ENCODE measurements at places on chromosomes 4 and X.

DNA sequence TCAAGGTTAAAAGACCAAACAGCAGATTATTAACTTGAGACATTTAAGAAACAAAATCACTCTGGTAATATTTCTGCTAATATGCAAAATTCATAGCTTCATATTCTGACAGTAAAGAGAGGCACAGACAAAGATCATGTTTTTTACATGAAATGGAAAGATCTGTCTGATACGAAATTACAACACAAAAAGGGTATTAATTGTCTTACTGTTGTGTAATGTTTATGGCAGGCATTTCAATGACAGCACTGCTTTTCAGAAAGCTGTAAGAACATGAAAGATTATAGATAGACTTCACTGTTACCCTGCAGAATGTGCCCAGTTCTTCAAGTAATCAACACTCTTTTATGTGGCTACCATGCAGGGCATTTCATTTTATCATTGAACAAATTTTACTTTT is 15.4 kb downstream of the DCHS2 start:
- DNase-seq = no peak

DNA sequence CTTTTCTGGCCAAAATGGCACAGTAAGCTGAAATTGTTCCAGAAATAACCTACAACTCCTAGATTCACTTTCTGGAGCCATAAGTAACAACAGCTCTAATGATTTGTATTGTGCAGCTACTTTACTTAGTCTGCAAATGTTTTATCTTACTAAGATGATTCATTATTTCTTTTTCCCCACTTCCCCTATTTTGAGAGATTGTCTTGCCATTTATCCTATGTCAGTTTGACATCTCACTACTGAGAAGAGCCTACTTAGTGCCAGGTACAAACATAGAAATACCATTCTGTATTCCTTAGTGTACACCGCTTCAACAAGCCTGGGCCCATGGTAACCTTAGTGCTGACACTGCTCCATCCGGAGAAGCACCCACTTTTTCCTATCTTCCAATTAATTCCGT is 13.8 kb upstream of the STK26 start:
- DNase-seq = no peak

DNA sequence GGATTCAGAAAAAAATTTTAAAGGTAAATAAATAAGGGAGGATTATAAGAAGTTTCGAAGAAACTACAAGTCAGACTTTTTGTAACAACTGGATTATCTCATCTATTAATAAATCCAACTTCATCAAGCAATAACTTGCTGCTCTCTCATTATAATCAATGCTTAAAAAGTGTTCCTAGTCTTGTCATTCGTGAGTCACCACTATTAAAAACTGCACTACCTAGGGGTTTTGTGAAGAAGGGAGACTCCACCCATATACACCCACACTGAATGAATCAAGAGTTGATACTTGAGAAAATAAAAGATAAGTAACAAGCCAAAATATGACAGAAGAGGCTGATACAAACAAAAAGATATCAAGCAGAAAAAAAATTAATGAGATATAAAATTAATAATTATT is 360.5 kb downstream of the ZNF674 start:
- no peak for DNase-seq

GRCh38 chr4:24328310-24328709 is 256.0 kb downstream of the DHX15 start:
- no peak for DNase-seq

GRCh38 chr4:143585548-143585947 is 72.0 kb downstream of the SMARCA5 start:
- DNase-seq = no peak

DNA sequence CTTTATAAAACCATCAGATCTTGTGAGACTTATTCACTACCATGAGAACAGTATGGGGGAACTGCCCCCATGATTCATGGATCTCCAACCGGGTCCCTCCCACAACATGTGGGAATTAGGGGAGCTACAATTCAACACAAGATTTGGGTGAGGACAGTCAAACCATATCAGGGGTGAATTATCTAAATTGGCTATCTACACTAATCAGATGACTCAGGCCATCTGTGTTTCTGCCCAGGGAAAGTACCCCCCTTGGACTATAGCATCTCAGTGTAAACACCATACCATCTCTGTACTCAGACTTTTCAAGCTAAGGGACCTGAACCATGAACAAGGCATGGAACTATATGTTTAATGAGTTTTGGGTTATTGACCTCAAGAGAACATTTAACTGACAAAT is 76.8 kb downstream of the LNX1 start:
- DNase-seq = no peak

DNA sequence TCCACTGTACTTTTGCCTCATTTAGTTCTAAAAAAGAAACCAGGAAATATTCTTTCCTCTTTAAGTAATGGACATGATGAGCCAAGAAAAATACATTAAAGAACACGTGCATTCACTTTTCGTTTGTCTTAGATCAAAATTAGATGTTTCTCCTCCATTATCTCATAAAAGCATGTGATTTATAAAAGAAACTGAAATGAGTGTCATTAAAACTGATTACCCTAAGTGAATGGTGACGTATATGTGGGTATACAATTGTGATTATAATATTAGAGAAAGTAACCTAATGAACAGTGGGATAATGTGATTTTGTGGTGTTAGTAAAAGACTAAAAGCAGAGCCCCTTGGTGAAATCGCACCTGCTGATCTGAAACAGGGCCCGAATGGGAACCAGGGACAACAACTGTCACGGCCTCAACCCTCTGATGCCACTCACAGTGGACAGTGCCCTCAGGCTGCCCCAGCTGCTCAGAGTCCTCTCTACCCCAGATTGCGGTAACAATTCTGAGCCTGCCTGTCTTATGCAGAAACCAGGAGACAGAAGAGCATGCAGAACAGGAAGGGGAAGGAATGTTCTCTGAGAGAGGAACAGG is 25.7 kb upstream of the HS6ST2 start:
- DNase-seq = no peak

DNA sequence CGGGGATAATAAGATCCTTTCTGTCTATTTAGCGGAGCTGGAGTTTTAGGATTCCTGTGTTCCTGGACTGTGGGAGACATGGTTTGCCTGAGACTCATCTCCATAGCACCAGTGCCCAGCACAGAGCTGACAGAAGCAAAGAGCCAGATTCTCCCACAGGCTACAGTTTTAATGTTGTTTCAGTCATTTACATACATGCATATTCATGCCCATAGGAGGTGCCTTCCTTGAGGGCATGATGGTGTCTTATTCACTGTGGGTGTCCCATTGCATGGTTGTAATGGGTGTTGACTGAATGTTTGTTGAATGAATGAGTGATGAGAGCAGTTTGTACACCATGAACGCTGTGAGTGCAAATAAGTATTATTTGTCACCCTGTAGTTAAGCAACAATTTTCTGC is 260.6 kb downstream of the EVC2 start:
- no peak for DNase-seq

GRCh38 chrX:109856974-109857373 is 123.9 kb upstream of the ACSL4 start:
- DNase-seq = no peak

- DNase-seq = no peak
Observed at GRCh38 chr4:52192721-52193135, 141.6 kb downstream of the SPATA18 start.

GRCh38 chrX:16705370-16705769 is 7.1 kb downstream of the CTPS2 start:
- no peak for DNase-seq

GRCh38 chr4:105520819-105521790 is 31.3 kb upstream of the ARHGEF38 start:
- peak; percentile 26 for DNase-seq

DNA sequence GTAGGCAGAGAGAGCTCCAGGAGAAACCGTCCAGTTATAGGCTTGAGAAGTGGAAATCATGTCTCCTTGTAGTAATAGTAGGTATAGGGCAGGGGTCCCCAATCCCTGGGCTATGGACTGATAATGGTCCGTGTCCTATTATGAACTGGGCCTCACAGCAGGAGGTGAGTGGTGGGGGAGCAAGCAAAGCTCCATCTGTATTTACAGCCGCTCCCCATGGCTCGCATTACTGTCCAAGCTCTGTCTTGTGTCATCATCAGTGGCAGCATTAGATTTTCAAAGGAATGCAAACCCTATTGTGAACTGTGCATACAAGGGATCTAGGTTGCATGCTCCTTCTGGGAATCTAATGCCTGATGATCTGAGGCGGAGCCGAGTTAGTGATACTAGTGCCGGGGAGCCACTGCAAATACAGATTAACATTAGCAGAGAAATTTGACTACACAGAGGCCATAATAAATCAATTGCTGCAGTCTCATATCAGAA is 67.6 kb downstream of the MRPL1 start:
- DNase-seq = no peak

DNA sequence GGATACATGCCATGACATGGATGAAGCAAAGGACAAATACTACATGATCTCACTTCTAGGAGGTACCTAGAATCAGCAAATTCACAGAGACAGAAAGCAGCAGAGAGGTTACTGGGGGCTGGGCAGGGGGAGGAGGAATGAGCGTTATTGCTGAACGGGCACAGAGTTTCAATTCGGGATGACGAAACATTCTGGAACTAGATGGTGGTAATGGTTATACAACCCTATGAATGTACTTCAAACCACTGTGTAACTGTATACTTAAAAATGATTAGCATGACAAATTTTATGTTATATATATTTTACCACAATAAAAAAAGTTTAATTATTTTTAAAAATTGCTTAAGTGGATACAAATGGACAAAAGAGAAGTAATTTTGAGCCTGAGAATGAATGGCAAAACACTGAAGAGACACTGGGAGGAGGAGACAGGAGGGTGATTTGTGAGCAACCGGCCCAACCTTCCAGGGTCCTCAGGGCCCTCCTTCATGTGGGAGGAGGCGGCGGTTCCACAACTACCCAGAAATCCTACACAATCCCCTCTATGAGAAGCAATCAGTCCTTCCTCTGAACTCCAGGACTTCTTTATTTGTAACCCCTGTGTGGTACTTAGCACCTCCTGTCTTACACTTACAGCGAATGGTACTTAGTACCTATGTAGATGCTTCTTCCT is 14.1 kb downstream of the ACSL1 start:
- DNase-seq = no peak

DNA sequence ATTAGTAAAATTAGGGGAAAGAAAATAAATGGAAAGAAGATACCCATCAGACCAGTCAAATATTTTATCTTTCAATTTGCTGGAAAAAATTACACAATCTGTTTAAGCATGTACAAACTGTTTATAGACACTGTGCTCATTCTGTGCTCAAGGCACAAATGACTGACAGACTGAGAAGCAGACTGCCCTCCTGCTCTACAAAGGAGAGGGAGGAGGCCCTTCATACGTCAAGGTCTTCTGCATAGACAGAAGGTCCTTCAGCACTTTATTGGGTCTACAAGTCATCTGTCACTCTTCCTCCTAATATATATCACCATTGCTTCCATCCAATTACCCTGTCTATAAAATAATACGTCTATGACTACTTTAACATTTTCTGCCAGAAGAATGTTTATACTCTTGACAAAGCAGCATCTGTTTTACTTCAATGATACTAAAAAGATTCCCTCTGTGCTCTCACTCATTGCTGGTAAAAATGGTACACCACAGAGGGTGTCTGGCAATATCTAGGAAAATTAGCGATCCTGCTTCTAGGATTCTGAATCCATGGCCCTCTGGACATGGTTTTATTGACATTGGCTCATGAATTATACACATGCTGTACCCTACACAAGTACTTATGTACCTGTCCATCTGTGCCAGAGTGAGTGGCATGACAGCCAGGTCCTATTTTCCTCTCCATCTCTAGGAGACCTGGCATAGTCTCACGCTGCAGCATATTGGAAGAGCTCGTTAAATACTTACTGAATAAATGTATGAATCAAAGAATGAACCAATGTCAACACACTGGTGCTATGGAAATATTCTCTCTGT is 11.3 kb downstream of the SLC10A6 start:
- DNase-seq = no peak

DNA sequence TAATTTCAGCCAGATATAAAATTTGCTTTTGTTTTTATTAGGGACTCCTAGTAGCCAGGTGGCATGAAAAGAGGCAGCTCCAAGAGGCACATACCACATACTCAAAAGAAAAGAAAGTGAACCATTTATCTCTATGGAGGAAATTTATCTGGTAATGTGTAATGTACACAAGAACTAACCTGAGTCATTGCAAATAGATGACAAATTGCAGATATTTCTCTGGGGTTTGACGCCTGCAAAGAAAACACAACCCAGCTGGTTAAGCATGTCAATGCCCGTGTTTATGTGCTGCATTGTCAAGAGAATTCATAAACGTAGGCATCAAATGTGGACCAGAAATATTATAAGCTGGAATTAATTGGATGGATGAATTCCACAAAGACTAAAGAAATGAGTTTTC is 46.9 kb upstream of the PHKA2 start:
- no peak for DNase-seq

DNA sequence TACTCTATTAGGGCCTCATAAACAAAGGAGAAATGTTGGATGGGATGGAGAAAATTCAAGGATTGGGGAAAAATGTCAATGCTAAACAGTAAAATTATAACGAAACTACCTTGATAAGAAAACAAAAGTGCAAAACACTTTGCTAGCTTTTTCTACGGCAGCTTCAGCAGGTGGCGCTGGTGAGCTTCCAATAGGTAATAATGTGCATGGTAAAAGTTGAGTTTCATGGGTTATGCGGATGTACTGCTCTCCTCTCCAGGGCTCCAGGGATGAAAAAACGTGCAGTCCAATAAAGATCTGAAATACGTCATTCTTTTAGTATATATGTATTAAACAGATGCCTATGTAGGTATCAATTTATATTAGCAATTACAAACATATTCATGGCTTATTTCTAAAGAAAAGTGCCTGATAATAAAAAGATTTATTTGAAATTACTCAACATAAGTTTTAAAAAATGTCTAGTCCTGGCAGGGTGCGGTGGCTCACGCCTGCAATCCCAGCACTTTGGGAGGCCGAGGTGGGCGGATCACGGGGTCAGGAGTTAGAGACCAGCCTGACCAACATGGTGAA is 239.6 kb downstream of the GRXCR1 start:
- peak; percentile 1 for DNase-seq

DNA sequence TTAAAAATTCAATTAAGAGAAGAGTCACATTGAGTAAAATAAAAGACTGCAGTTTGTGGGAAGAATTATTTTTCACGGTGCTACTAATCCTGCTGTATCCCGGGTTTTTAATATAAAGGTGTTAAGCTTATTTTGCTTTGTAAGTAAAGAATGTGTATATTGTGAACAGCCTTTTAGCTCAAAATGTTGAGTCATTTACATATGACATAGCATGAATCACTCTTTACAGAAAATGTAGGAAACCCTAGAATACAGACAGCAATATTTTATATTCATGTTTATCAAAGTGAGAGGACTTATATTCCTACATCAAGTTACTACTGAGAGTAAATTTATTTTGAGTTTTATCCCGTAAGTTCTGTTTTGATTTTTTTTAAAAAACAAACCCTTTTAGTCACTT is 39.7 kb downstream of the IRS4 start:
- DNase-seq = no peak

DNA sequence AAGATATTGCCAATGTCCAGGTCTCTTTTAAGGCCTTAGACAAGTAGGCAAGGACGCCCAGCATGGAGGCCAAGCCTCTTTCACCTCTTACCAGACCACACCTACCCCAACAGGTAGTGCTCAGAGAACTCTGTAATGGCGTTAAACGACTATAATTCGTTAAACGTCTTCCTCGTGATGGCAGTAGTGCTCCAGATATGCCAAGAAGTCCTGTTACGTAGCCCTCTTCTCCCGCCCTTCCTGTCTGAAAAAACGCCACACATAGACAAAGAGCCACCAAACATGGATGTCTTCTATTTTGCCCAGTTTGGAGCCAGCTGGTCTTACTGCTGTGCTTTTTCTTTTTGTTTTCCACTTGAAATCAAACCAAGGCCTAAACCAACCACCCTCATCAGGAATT is 190.7 kb downstream of the OR13H1 start:
- no peak for DNase-seq

- no peak for DNase-seq
Observed at GRCh38 chrX:134692990-134693389, 34.7 kb upstream of the PLAC1 start.

Data from GM12892 (cell line).